ENCODE measurements at places on chromosomes 7 and 10.

- DNase-seq, result no peak
Measured at GRCh38 chr7:128452552-128452951, 3.1 kb upstream of the HILPDA start.

- no peak for DNase-seq
Measured at GRCh38 chr10:119853574-119853973, 19.1 kb downstream of the MCMBP start.

DNA sequence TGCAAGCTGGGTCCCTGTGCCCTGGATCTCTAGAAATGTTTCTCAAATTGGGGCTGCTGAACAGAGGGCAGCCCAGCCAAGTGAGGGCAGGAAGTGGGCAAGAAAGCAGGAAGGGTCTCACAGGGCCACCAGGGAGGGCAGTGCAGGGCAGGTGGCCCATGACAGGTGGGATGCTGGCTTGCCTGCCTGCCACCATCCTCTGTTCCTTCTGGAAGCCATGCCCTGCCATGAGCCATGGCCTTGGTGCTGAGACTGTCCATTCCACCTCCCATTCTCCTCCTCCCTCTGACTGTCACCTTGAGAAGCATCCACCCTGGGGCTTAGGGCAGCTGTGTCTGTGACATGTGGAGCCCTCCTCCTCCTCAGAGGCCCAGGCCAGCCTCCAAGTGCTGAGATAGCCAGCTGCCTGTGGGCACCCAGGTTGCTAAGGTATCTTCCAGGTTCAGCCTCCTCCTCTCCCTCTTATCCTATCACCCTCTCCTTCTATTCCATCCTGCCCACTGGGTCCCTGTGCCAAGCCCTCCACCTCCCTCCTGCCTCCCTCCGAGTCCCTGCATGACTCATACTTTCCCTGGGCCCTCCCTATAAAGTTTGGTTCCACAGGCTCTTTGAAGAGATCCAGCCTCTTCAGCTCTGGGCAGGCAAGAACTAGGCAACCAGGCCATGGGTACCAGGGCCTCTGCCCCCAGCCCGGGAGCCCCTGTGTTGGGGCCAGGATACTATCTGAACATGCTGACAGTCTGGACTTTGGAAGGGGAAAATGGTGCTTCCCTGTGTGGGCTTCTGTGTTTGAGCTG lies 1.3 kb downstream of the VSIR start:
- DNase-seq, result peak; percentile 52

DNA sequence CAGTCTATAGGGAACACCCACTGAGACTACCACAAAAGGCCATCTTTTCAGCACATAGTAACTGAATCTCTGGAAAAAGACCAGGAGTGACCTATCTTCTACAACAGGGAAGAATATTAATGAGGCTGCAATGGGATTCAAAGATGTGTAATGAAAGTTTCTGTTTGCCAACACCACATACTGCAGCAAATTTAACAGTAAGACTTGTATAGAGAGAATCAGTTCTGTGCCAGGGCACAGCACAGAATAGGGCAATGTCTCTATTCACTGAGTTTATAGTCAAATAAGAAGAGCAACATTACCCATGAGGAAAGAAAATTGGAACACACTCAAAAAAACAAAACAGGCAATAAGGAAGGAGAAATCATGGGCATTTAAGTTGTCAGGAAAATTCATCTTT lies 91.4 kb upstream of the PTN start:
- no peak for DNase-seq

- no peak for DNase-seq
Measured at GRCh38 chr10:76274933-76275332, 843.5 kb downstream of the LRMDA start.

GRCh38 chr10:102758240-102758932 lies 14.6 kb downstream of the WBP1L start:
- no peak for DNase-seq

DNA sequence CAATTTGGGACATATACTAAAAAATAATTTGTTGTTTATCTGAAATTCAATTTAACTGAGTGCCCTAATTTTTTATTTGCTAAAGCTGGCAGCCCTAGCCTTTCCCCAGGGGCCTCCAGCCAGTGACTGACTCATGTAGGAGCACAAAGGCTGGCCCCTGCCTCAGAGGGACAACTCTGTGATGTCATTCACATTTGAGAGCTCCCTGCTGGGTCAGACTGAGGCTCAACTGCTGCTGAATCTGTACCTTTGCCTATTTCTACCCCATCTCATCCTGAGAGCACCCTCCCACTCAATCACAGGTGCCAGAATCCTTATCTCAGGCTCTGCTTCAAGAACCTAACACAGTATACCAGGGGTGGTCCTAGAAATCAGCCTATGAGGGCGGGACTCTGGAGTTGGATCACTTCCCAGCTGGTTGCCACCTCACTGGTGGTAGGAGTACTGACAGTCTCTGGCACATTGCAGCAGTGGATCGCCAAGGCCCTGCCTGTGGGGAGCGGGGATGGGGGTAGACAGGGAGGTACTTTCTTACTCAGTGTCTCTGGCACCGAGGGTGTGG lies 11.6 kb downstream of the GCK start:
- peak; percentile 38 for DNase-seq

DNA sequence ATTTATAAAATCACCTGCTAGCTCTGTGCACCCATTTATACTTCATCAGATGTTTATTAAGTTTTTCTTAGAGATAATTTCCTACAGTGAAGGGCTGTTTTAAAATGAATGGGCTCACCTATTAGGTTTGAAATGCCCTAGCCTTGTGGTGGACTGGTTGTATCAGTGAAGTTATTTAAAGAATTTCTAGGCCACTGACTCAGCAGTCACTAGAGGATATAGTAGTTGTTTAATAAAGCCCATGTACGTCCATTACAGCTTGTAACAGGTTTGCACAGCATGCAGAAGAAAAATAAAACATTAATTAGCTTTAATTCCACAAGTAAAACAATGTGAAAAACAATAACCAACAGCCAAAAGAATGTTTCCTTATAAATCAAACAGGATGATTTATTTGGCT lies 128.0 kb downstream of the RSU1 start:
- no peak for DNase-seq

DNA sequence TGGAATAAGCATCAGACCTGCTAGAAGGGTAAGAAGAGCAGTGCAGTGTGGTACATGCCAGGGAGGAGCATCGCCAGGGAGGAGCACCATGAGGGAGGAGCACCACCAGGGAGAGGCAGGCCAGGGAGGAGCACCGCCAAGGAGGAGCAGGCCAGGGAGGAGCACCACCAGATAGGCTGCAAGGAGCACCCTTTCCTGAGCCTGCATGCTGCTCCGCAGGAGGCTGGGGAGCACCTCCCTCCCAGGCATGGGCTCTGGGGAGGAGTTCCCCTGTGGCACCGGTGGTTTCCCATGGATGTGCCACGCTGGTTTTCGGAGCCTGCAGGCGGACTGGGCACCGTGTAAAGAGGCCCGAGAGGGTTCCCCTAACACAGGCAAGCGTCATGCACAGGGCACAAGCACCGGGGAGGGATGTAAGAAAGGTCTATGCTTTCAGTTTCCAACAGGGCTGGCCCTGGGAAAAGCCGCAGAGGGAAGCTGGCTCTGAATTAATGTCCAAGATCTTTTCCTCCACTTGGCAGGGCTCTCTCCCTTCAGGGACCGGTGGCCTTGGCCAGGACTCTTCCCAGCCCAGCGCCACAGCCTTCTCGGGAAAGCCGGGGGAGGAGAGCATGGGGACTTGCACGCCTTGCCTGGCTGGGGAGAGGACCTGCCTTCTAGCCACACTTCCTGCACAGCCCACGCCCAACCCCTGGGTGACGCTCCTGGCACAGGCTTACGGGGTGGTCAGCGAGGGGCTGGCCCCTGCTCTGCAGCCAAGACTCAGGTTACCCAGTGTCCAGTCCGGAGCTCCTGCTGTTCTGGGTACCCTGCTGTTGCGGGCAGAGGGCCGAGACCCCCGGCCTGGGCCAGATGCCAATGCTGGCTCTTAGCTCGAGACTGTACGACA lies 11.5 kb upstream of the GPER1 start:
- no peak for DNase-seq

- peak; percentile 70 for DNase-seq
Measured at GRCh38 chr10:86225103-86225782, 141.4 kb downstream of the GRID1 start.

GRCh38 chr7:138919911-138920310 lies 61.3 kb downstream of the KIAA1549 start:
- no peak for DNase-seq

- no peak for DNase-seq
Measured at GRCh38 chr7:66845379-66846095, 75.5 kb upstream of the TMEM248 start.

DNA sequence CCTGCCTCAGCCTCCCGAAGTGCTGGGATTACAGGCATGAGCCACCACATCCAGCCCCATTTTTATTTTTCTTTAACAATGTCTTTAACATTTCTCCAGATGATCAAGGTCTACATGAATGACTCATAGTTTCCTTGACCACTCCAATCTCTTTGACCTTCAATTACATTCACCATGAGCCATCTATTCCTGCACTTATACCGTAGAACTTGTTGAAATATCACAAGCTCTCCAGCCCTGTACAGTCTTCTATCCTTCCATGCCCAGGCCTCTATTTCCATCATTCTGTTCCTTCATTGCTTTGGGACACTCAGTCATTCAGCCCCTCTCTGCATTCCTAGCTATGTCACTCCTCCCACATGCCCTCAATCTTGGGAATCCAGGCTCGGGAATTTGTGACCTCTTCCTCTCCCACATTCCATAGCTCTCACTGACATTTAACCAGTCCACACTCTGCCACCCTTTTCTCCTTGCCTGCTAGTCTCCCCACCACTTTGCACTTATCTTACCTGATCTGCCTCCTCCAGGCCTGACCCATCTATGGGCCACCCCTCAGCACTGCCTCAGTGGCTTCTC lies 151.8 kb upstream of the STK17A start:
- DNase-seq, result no peak

GRCh38 chr10:71995887-71996575 lies 31.8 kb downstream of the CHST3 start:
- no peak for DNase-seq

- no peak for DNase-seq
Measured at GRCh38 chr10:78640796-78641636, 427.8 kb upstream of the ZMIZ1 start.

Data from bronchial epithelial cell (primary cell).